ENCODE measurements at places on chromosomes 2 and 18. TPM values are rescaled to one million over a fixed set of nuclear protein-coding genes. Genes with fewer than 3 reads are reported as not detected.

- no peak for DNase-seq
These were observed 74.5 kb downstream of the PIEZO2 start for GRCh38 chr18:11074889-11075288.

GRCh38 chr2:120736624-120737339 is 1.1 kb downstream of the GLI2 start:
- peak; percentile 74 for DNase-seq

GRCh38 chr2:181140928-181141327 is 160.5 kb downstream of the UBE2E3 start:
- no peak for DNase-seq

DNA sequence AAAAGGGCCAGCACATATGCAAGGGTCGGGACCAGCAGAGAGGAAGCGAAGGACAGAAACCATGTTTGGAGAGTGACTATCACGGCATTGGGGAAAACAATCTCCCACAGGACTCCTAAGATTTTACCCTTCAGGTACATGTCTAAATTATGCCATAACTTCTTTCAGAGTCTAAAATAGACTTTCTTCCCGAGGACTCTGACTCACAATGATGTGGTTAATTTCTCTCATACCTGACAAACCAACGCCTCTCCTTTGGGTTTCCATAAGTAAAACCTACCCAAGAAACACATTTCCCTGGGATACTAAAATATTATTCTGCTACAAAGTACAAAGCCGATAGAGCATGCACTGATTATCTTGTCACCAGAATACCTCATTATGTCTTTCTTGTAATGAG is 127.8 kb upstream of the NETO1 start:
- no peak for DNase-seq

DNA sequence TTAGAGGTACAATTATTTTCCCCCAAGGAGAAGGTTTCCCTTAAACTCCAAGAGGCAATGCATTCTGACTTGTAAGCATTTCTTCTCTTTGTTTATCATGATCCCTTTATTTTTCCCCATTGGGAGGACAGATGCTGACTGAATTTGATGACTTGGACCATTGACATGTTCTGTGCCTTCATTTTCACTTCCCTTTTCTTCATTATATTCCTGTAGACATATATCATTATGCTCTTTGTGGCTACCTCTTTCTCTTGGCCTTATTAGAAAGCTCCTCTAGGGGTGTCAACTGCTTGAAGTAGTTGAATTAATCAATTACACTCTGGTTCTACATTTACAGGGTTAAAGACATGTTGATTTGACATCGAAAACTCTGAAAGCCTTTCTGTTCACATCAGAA is 330.0 kb upstream of the DCC start:
- no peak for DNase-seq

The NPPC gene
- not detected for polyA plus RNA-seq

The NYAP2 gene
- not detected for polyA plus RNA-seq

Data from SK-N-SH (cell line).